Caco-2 (cell line): ENCODE measurements at places on chromosomes 16 and 17.

DNA sequence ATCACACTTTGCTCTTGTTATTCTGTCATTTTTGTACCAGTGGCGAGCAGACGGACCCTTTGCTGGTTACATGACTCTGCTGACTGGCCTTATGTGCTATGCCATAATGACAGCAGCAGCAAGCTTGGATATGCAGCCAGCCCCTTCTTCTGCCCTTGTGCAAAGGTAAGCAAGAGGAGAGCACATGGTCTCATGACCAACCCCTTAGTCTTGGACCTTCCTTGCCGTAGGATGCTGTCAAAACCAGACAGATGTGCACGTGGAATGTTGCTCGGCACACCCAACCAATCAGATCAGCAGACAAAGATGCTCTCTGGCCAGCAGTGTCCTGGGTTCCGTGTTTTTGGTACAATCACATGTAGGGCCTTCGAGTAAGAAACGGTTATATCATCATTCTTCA is 4.8 kb upstream of the N4BP1 start:
- no peak for DNase-seq

DNA sequence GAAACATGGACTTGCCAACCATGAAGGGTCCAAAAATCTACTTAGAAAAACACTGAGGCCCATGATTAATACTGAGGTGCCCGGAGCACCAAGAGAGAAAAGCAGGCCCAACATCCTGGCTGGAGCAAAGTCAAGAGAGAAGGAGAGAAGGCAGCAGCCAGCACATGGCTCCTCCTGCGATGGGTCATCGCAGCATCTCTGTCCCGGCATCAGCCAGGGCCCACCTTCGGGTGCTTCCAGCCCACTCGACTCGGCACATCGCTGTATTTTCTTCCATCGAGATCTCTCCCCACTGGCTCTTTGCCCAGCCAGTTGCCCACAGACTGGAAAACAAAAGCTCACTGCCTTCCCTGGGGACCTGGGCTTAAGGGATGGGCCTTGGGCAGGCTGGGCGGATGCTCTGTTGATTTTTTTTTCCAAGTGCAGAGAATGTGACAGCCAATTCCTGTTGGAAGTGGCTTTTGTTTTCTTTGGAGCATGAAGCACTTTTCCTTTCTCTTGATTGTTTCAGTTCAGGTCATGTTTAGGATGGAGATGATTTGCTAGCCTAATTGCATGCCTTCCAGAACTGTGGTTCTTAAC is 58.1 kb downstream of the CYB5B start:
- DNase-seq: peak; percentile 23

- DNase-seq: no peak
Observed at GRCh38 chr16:64168371-64168770, 953.5 kb downstream of the CDH11 start.

GRCh38 chr17:71527311-71527710 is 593.5 kb upstream of the SOX9 start:
- DNase-seq: no peak

DNA sequence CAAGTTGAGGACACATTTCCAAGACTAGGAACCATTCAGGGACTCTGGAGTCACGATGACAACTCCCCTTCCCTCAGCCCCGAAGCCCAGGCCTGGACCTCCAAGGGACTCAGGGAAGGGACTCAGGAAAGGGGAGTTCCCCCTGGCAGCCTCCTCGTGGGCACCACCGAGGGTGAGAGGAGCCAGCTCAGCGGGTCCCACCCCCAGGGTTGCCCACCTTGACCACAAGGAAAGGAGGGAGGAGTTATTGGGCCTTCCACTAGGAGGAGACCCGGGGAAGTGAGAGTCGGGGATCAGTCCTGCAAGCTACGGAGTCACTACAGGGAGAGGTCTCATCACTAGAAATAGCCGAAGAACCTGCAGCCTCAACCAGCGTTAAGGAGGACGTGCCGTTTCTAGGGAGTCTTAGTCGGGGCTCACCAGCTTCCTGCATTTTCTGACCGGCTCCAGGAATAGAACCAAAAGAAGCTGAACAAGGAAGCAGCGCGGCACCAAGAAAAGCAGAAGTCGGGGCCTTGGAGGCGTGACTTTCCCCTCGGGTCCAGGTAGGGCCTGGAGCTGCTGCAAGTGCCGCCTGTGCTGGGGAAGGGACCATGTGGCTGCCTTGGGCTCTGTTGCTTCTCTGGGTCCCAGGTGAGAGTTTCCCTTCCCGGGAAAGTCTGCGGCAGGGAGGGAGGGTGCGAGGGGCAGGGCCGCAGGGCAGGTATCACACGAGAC is at the start of gene CD300A:
TSS of gene CD300A (plus strand) at position 524 of the 717 bp plus-strand sequence. CDS start at position 594, 70 bp downstream.
- no peak for DNase-seq

DNA sequence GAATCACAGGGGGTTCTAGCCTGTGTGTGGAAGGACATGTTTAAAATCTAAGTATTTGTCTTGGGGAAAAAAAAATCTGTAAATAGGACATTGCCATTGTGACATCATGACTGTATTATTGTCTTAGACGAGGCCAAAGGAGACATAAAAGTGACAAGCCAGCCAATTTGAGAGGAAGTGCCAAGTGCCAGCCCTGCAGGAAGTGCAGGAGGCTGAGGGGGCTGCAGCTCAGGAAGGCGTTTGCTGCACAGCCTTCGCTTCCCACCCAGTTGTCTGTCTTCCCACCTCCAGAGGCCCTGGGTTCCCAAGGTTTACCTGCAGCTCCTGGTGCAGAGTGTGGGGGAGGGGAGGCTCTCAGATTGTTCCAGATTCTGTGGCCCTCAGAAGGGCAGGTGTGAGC is 1.3 kb downstream of the ADCY7 start:
- DNase-seq: no peak
